ENCODE measurements at places on chromosomes 12 and 14.

DNA sequence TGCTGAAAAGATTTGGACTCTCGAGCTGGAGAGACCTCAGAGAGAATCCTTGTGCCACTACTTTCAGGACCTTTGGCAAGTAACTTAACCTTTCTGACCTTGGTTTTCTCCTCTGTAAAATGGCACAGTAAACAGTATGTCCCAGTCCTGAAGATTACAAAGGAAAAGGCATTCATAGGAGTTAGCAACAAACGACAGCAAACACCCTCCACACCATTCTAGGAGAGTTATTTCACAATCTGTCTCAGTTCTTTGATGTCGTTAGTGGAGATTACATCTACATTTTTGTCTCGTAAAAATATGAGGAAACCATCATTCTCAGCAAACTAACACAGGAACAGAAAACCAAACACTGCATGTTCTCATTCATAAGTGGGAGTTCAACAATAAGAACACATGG lies 205.7 kb downstream of the ITPR2 start:
- no peak for DNase-seq

GRCh38 chr12:80821513-80822000 lies 104.8 kb downstream of the MYF5 start:
- DNase-seq = no peak

GRCh38 chr12:87921621-87922020 lies 107.6 kb downstream of the C12orf50 start:
- DNase-seq = no peak

DNA sequence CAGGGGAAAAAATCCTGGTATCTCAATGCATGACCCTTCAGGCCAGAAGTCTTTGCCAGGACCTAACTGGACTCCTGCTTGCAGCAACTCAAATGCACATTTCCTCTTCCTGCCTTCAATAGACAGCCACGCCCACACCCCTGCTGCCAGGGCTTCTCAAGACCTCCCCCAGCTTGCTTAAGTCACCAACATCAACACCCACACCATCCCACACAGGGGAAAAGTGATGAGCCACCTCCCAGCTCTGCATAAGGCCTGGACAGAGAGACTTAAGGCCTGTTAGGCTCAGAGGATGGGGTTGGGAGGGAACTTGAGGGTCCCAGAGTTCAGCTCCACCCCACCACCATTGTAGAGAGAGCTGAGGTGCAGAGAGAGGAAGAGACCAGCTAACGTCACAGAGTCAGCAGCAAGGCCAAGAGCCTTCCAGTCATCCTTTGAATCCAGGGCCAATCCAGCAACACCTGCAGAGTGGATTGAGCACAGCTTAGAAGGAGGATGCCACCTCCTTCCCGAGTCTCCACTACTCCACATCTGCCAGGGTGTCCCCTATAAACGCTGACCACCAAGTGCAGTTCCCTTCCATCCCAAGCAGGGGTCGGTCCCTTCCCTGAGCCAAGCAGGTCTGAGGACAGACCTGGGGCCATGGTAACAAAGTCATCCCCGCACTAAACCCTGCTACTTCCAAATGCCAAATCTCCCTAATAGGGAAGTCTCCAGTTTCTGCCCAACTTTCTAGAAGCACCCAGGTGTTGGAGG lies 50.0 kb downstream of the KDM2B start:
- peak; percentile 49 for DNase-seq

- no peak for DNase-seq
Observed at GRCh38 chr14:33505963-33506329, 444.9 kb downstream of the EGLN3 start.

DNA sequence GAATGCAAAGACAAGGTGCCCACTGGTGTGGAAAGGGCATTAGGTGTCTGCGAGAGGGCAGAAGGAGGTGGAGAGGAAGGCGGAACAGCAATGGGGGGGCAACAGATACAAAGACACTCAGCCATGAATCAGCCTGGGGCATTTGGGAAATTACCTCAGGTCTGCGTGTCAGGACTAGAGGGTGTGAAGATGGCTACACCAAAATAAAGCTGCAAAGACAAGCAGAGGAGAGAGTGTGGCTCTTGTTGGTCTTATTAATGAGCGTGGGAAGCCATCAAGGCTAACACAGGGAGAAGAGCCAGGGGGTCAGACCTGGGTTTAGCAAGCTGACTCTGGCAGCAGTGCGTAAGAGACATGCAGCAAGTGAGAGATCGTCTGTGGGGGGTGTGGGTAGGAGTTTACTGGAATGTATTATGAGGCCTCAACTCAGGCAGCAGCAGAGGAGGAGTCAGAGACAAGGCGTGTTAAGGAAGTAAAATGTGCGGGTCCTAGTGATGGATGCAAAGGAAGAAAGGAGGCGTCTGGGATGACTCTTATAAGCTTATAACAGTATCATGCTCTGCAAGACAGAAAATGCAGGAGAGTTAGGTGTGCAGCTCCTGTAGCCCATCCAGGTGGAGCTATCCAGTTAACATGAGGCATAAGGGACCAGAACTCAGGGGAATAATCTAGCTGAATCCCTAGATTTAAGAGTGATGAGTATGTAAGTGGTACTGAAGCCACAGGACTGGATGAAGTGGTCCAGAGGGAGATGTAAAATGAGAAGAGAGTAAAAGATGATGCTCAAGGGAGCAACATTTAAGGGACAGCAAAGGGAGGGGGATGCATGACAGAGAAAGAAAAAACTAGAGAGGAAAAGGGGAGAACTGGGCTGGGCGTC lies 50.4 kb downstream of the KCNK10 start:
- no peak for DNase-seq

- DNase-seq = no peak
Observed at GRCh38 chr14:68627868-68628604, 164.8 kb downstream of the ZFP36L1 start.

DNA sequence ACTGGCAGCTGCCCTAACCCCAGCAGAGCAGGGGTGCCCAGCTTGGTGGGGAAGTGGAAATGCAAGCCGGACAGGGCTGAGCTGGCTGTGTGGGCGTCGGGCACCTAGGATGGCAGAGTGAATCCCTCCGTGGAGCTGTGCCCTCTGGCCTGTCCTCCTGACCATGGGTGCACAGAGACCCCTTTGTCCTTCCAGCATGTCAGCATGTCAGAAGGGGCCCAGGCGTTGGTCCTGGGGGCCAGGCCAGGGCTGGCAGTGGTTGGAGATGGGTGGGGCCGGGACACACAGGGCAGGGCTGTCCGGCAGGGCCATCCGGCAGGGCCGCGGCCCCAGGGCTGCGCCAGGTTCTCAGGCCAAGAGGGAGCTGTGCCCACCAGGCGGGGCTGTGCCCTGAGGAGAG lies 8.8 kb upstream of the TEX22 start:
- no peak for DNase-seq

DNA sequence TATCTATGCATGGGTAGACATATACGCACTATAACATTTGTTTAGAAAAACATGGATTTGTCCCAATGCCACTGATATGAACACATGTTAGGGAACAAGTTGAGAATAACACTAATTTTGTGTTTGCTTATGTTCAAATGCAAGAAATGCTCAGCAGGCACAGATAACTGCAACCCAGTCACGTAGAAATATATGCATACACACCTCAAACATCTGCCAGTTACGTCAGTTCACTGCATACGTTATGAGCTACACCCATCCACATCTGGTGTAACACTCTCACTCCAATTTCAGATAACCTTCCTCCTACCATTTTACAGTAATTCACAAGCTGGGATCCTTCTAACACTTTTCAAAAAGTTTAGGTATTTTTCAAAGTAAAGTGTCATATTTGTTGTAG lies 10.7 kb downstream of the PAWR start:
- DNase-seq = no peak

- DNase-seq = no peak
Observed at GRCh38 chr14:31440280-31440679, 17.0 kb downstream of the DTD2 start.

GRCh38 chr14:104431929-104432541 lies 147.5 kb upstream of the C14orf180 start:
- no peak for DNase-seq

DNA sequence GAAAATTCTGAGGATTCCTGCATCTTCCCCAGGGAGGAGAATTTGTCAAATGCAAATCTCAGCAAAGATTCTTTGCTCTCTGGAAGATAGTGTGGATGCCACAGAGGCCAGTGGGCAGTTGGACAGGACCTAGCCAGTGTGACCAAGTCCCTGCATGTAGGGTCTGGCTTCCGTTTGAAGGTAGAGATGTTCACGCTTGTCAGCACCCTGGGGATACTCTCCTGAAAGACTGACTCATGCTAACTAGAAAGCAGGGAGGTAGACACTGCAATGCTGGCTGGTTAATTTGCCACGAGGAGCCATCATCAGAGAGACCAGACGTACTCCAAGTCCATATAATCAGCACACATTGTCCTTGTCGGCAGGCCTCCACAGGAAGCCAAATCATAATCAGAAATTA lies 130.1 kb downstream of the SAMD4A start:
- DNase-seq = no peak

- DNase-seq = peak; percentile 85
Observed at GRCh38 chr12:101876861-101877805, at the start of gene DRAM1. DRAM1 (plus strand) TSS chr12:101877580; CDS start chr12:101877790, 210 bp downstream.
